Fibroblast of skin of right quadriceps (primary cell): ENCODE measurements at places on chromosomes 3 and 15.

GRCh38 chr3:127406309-127407025 lies 118.6 kb upstream of the PRR20G start:
- DNase-seq: peak; percentile 7

DNA sequence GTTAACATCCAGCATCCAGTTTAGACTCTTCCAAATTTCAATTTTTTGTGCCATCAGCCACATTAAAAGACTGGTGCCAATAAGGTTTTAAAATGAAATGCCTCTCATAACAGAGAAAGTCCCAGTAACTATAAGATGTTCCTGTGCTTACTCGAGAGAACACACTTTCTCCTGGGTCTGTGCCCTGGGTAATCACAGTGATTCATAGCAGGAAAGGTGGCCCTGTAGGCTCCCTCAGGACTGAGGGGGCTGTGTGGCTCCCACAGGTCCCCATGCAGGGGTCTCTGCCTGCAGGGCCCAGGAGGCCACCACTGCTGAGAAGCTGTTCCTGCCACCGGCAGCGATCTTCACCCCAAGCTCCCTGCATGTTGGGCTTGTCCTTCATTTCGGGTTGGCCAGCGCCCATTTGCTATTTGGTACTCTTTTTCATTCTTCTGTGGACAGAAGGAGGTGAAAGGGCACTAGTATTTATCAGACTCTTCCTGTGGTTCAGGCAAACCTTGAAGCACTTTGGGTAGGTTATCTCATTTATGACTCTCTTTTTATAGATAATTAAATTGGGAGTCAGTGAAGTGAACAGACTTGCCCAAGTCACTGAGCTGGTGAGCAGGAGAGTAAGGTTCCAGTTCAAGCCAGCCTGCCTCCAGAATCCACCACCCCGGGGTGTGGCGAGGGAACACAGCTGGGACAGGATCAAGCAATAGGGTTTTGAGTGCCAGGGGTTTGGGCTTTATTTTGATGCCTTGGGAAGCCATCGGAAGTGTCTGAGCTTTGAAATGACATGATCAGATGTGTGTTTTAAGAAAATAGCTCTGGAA lies 44.2 kb upstream of the PLXNA1 start:
- DNase-seq: no peak

DNA sequence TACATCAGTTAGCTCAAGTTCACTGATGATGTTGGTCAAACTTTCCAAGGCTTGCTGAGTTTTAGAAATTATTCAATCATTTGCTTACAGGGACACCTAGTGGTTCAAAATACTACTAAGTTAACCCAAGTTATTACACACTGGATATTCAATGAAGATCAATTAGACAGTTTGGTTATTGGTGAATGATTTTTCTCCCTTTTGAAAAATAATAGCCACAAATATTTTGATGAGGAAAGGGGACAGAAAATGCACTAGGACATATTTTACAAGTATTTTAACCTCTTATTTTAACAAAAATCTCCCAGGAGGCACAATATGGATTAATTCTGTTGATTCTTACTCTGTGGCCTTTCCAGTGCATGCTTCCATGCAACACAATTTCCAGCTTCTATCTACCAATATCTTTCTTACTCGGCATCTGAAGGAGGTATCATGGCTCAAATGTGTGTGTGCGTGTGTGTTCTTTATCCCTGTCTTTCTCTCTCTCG lies 20.1 kb upstream of the GOLGA6L2 start:
- DNase-seq: peak; percentile 1

DNA sequence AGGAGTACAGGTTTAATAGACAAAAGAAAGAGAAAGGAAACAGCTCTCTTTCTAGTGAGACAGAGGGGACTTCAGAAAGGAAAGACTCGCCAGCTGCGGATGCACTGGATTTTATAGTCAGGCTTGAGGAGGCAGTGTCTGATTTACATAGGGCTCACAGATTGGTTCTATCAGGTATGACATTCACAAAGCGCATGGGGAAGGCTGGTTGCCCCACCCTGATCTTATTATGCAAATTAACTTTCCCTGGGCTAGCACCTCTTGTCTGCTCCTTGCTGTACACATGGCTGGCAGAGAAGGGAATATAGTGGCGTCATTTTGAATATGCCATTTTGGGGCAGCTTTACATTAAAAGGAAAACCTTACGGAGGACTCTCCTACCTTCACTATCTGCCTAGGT lies 938.4 kb upstream of the SEMA6D start:
- DNase-seq: no peak

- DNase-seq: peak; percentile 54
These were observed 11.4 kb upstream of the SLC6A6 start for GRCh38 chr3:14391033-14391432.

DNA sequence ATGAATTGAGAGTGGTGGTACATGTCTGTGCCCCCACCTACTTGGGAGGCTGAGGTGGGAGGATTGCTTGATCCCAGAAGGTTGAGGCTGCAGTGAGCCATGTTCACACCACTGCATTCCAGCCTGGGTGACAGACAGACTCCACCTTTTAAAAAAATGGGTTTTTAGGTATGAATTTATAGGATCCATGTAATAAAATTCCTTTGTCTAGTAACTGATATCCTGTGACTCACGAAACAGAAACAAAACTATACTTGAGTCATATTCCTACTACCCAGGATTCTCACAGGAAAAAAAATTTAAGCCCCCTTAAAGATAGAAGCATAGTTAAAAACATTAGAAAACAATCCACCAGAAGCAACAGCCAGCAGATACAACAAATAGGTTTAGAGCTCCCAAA lies 10.0 kb upstream of the CRTC3 start:
- DNase-seq: peak; percentile 72

DNA sequence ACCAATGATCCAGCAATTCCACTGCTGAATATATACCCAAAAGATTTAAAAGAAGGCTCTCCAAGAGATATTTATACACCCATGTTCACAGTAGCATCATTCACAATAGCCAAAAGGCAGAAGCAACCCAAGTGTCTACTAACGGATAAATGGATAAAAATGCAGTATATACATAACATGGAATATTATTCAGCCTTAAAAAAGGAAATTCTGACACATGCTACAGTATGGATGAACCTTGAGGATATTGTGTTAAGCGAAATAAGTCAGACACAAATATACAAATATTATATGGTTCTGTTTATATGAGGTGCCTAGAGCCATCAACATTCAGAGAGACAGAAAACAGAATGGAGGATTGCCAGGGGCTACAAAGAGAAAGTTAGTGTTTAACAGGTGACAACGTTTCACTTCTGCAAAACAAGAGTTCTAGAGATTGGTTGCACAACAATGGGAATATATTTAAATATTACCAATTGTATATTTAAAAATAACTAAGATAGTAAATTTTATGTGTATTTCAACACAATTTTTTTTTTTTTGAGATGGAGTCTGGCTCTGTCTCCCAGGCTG lies 69.4 kb downstream of the STAG1 start:
- no peak for DNase-seq

- no peak for DNase-seq
These were observed 87.8 kb upstream of the TJP1 start for GRCh38 chr15:29910068-29910467.

DNA sequence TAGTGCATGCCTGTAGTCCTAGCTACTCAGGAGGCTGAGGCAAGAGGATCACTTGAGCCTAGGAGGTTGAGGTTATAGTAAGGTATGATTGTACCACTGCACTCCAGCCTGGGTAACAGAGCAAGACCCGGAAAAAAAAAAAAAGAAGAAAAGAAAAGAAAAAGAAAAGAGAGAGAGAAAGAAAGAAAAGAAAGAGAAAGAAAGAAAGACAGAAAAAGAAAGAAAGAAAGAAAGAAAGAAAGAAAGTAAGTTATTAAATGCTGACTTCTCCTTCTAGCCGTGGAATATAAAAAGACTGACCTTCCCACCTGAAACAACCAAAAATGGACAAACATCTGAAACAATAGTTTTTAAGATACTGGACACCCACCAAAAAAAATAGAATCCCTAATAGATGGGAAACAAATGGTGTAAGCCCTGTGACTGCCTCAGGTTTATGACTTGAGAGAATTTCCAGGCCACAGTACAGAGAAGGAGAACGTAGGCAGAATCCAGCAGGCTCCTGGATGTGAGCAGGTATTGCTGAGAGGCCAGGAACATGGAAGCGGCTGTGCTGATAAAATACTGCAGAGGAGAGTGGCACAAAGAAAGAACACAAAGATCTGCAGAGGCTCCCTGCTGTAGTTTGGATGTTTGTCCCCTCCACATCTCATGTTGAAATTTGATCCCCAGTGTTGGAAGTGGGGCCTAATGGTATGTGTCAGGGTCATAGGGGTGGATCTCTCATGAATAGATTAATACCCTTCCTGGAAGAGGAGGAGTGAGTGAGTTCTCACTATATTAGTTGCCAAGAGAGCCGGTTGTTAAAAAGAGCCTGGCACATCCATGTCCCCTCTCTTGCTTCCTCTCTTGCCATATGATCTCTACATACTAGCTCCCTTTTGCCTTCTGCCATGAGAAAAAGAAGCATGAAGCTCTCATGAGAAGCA lies 41.8 kb upstream of the PRSS50 start:
- DNase-seq: no peak

- DNase-seq: peak; percentile 67
These were observed 220.0 kb upstream of the UMPS start for GRCh38 chr3:124510290-124510689.

DNA sequence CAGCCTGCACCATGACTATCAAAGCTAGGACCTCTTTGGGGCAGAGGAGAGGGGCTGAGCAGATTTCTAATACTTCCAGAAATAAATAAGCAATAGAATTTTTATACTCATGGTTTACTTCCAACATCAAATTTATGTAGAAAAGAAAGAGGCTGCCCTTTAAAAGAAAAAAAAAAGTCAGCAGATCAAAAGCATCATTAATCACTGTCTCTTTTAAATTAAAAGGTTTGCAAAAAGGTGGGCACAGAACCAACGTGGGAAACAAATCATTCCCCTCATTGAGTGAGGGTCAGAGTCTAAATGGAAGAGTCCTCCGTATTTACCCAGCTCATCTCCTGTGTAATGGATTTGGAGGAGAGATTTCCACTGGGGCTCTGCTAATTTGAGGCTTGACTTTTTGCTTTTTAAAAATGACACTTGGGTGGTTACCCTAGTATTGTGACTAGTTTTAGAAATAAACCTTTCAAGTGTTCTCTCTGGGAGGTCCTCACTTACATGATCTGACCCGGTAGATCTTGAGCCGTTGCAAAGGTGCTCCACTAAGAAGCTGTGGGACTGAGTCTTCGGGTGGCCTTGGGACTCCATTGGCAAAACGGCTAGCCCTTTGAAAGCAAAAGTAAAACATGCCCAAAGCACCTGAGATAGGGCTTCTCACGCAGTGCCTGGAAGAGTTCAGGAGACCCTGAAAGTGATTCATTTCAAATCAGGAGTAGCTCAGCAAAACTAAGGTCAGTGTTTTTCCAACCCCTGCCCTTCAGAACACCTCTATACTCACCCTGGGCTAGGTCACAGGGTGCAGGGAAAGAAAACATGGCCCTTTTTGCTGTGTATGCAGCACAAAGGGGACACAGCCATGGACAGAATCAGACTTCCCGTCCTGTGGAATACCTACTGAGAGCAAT lies 320.9 kb downstream of the FOXP1 start:
- no peak for DNase-seq

GRCh38 chr3:10648181-10648580 lies 142.8 kb upstream of the ATP2B2 start:
- no peak for DNase-seq

- DNase-seq: no peak
These were observed 49.3 kb upstream of the SCN5A start for GRCh38 chr3:38698760-38699159.

DNA sequence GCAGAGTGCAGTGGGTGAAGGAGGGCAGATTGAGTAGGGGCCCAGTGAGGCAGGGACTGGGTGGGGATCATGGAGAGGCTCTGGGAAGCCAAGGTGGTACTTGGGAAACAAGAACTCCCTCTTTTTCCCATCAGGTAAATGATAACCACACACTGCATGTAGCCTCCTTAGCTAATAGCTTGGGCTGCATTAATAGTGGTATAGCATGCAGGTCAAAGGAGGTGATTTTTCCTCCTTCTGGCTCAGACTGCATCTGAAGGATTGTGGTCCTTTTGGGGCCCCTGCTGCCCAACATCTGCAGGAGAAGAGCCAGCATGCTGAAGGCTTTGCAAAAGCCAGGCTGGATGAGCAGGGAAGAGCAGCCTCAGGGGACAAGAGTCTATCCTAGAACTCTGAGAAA lies 45.4 kb downstream of the PPCDC start:
- no peak for DNase-seq

- DNase-seq: peak; percentile 51
These were observed 4.8 kb downstream of the GNB4 start for GRCh38 chr3:179446501-179446900.

GRCh38 chr15:71649894-71650293 lies 160.5 kb upstream of the NR2E3 start:
- no peak for DNase-seq

DNA sequence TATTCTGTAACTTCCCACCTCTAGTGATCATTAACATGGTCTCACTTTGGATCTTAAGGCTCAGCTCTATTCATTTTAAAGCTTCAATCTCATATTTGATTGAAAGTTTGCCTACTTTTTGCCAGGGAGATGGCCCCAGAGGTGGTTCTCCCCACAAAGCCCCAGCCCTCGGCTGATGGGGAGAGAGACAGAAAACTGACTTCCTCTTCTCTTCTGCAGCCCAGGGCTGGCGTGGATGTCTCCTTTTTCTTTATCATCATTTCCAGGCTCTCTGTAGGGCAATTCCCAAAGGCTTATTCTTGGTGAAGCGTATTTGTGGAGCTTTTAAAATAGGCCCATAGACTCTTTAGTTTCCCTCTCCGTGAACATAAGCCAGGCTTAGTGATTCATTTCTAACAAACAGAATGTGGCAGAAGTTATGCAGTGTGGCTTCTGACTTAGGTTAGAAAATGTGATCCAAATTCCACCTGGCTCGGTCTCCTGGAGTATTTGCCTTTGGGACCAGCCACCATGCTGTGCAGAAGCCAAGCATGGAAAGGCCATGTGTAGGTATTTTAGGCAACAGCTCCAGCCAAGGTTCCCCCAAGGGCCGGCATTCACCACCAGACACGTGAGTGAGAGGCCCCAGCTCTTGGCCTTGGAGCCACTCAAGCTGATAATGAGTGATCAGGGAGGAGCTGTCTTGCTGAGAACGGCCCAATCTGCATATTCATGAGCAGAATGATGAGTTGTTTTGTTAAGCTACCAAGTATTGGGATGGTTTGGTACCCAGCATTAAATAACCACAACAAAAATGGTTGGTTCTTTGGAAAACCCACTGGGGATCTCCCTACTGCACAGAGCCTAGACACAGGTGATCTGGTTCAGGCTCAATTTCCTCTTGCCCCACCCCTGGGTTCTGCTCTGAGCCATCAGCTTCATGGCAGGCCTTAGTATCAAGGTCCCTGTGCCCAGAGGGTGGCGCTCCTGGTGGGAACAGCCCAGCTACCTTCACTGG lies 353.2 kb upstream of the PROK2 start:
- peak; percentile 26 for DNase-seq

- DNase-seq: no peak
These were observed 91.9 kb downstream of the IMPG2 start for GRCh38 chr3:101228441-101228840.
